Activated naive CD4-positive, alpha-beta T cell treated with anti-CD3 and anti-CD28 coated beads for 36 hours (primary cell): ENCODE measurements at places on chromosomes 12 and 14. TPM values are rescaled to one million over a fixed set of nuclear protein-coding genes. Genes with fewer than 3 reads are reported as not detected.

B4GALNT3 gene
- 1.1 TPM for total RNA-seq

COL2A1 gene
- total RNA-seq = not detected

LALBA gene
- total RNA-seq = not detected

NTF3 gene
- not detected for total RNA-seq

YBX3 gene
- 192 TPM for total RNA-seq

MORN3 gene
- 2.9 TPM for total RNA-seq

GPR132 gene
- total RNA-seq = 11.3 TPM

MGP gene
- total RNA-seq = not detected

NFATC4 gene
- total RNA-seq = 0.15 TPM

RNASE1 gene
- total RNA-seq = not detected

RNFT2 gene
- total RNA-seq = 13.0 TPM

MARS1 gene
- 489 TPM for total RNA-seq

C12orf54 gene
- not detected for total RNA-seq

SHMT2 gene
- 542 TPM for total RNA-seq

TROAP gene
- total RNA-seq = 68.8 TPM

GON7 gene
- total RNA-seq = 4.8 TPM

LPAR5 gene
- 1.7 TPM for total RNA-seq

CCDC63 gene
- not detected for total RNA-seq

CCDC175 gene
- not detected for total RNA-seq

RASSF9 gene
- total RNA-seq = not detected

STRN3 gene
- 12.6 TPM for total RNA-seq

PRIM1 gene
- total RNA-seq = 75.0 TPM

VPS33A gene
- 15.9 TPM for total RNA-seq

ERBB3 gene
- total RNA-seq = 1.9 TPM

PKP2 gene
- total RNA-seq = 0.26 TPM

SYNDIG1L gene
- total RNA-seq = not detected

FZD10 gene
- total RNA-seq = not detected

ACSS3 gene
- total RNA-seq = not detected

TAMALIN gene
- 14.8 TPM for total RNA-seq

NDUFB1 gene
- 111 TPM for total RNA-seq

CCDC85C gene
- 11.3 TPM for total RNA-seq

HPD gene
- total RNA-seq = not detected

CDH24 gene
- total RNA-seq = 1.3 TPM

STYK1 gene
- not detected for total RNA-seq

FBXO21 gene
- 19.7 TPM for total RNA-seq

STXBP6 gene
- total RNA-seq = not detected

APOF gene
- total RNA-seq = not detected

MYF6 gene
- total RNA-seq = not detected

CCDC184 gene
- total RNA-seq = 0.14 TPM

FAM90A1 gene
- total RNA-seq = 0.30 TPM

NABP2 gene
- total RNA-seq = 57.4 TPM

SLC17A8 gene
- not detected for total RNA-seq
